ENCODE measurements at places on chromosomes 4 and X. TPM values are rescaled to one million over a fixed set of nuclear protein-coding genes. Genes with fewer than 3 reads are reported as not detected.

- DNase-seq, result no peak
Observed at GRCh38 chr4:145960012-145960411, 21.4 kb upstream of the ZNF827 start.

MAGEC3 gene
- under 0.01 TPM for total RNA-seq

DNA sequence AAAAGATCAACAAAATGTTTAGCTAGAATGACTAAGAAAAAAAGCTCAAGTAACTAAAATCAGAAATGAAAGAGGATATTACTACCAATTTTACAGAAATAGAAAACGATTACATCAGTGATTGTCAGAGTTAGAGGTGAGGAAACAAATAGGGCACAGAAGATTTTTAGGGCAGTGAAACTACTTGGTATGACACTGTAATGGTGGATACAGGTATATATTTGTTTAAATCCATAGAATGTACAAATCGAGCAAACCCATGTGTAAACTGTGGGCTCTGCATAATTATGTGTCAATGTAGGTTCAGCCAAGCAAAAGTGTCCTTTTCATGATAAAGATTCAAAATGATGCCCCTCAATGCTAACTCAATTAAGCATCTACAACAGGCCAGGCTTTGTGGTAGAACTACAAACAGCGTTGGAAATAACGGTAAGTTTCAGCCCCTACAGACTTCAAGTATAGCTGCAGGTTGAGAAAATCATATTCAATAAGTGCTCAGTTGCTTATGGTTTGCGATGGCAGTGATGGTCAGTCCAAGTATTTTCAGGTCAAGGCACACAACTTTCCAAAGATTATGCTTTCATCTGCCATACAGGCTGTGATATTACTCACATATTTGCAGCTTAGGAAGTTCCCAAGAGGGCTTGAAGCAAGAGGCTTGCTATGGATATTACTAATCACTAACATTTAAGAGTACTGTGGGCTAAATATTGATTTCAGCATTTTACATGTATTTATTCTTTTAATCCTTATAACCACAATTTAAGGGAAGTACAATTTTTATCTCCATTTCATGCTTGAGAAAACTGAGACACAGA is 158.6 kb downstream of the TET2 start:
- no peak for DNase-seq

DNA sequence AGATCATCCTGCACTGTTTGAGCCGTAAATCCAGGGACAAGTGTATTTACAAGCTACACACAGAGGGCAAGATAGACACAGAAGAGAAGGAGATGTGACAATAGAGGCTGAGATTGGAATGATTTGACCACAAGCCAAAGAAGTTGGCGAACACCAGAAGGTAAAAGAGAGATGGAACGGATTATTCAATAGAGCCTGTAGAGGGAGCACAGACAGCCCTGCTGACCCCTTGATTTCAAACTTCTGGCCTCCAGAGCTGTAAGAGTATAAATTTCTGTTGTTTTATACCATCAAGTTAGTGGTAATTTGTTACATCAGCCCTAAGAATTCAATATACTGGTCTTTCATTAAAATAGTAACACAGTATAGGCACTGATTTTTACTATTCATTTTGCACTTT is 447.8 kb downstream of the FAT4 start:
- no peak for DNase-seq

KIAA1210 gene
- total RNA-seq, result not detected

DCHS2 gene
- total RNA-seq, result under 0.01 TPM

DNA sequence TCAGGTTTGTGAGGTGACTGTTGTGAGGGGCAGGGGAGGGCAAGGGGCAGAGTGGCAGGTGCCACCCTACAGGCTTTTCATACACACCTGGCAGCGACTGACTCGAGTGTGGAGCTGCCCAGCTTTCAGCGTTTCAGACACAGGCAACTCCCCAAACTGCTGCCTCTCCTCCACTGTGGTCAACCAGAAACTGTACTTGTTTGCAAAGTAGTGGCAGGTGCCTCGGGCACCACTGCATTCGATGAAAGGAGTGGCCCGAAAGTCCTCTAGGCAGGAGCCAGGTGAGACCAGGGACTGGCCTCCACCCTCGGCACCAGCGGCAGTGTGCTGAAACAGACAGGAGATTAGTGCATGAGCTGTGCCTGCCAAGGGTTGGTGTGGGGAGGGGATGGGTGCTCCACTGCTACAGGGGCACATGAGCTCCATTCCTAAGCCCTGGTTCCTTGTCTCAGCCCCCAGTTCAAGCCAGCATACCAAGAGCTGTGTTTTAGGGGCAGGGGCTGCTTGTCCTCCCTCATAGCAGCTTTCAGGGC is 65.4 kb downstream of the ATG4A start:
- DNase-seq, result no peak

MAP7D2 gene
- 0.27 TPM for total RNA-seq

FAM53A gene
- total RNA-seq, result 9.4 TPM

DNA sequence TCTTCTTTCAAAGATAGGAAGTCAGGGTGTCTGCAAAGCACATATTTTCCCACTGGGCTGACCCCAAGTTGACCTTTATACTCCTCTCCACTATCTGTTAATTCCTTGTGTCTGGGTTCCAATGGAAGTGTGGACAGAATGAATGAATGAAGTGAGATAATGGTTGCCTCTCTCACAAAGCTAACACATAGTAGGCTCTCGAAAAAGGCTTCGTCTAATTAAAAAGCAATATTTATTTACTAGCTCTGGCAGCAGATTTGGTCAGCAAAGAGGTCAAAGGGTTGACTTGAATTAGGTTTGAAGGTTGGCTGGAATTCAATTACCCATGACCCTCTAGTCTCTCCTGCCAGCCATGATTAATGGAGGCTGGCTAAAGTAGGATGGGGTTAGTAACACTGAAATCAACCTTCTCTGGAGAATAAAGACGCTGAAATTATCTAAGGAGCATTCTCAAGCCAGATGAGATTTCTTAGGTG is 280.3 kb upstream of the KLF3 start:
- no peak for DNase-seq

DNA sequence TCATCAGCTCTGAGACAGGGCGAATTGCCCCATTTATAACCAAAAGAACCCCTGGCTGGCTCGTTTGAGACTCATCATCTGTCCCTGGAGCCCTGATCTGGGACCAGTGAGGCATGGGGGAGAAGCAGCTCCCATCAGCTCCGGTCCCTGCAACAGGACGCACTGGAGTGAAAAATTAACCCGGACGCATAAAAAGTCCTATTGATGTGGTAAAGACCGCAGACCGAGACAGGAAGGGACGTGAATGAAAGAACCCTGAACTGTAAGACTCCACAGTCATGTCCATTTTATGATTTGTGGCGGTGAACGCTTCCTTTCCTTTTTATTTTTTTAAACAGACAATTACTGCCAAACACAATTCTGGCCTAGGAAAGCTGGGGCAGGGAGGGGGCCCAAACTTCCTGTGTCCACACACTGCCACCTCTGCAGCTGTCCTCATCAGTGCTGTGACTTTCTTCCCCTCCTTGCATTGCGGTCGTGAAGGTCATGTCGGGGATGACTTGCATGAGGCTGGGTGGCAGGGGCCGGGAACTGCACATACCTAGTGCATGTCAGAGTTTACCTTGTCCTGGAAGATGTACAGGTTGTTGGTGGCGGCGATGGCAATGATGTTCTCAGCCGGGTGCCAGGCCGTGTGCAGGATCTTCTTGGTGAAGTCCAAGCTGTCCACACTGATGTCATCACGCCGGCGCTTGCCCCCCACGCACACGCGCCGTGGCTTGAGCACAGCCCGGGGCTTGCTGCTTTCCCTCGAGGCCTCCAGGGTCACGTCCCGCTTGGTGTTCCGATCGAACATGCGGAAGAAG is 53.3 kb downstream of the WFS1 start:
- no peak for DNase-seq

Data from hematopoietic multipotent progenitor cell (in vitro differentiated cells).